ENCODE measurements at places on chromosomes 16 and 17.

DNA sequence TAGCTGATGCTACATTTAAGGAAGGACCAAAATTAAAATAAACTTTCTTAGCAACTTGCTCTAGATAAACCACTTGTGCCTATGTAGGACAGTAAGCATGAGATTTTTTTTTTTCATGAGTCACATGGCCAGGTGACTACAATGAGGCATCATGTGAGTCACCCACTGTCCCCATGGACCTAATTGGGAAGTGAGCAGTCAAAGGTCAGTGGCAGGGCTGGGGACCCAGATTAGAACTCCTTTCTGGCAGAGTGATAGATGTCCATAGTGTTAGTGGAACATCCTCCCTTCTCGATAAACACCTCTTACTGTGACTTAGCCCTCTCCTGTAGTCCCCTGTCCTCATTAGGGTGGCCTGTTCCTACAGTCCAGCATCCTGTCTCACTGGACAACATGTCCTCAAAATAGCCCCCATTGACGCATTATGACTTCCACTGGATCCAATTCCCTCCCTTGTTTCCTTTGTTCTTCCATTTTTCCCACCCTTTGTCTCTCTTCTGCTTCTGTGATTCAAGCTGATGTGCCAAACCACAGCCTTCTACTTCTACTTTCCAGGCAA is 12.4 kb downstream of the ITGB3 start:
- peak; percentile 50 for DNase-seq

DNA sequence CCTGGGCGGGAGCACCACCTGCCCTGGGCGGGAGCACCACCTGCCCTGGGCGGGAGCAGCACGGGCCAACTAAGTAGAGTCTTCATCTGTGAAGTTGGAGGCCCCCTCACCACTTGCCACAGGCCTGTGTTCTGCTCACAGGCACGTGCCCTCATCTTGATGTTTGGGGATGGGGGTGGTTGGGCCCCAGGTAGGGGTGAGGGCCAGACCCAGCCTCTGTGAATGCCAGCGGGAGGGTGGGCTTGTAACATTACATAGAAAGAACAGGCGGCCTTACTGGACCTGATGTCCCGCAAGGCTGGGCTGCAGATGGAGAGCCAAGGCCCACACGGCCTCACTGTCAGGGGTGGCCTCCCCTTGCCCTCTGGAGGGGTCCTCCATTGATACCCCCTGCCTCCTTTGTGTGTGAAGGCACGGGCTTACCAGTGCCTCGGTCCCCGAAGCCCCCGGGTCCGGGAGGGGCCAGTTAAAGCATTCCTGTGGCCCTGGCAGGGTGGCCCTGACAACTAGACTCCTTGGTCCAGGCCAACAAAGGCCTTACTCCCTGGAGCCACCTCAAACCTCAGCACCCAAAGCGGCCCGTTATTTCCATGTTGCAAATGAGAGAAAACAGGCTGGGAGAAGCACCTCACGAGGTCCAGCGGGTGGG is 1.1 kb upstream of the SLC16A3 start:
- no peak for DNase-seq

DNA sequence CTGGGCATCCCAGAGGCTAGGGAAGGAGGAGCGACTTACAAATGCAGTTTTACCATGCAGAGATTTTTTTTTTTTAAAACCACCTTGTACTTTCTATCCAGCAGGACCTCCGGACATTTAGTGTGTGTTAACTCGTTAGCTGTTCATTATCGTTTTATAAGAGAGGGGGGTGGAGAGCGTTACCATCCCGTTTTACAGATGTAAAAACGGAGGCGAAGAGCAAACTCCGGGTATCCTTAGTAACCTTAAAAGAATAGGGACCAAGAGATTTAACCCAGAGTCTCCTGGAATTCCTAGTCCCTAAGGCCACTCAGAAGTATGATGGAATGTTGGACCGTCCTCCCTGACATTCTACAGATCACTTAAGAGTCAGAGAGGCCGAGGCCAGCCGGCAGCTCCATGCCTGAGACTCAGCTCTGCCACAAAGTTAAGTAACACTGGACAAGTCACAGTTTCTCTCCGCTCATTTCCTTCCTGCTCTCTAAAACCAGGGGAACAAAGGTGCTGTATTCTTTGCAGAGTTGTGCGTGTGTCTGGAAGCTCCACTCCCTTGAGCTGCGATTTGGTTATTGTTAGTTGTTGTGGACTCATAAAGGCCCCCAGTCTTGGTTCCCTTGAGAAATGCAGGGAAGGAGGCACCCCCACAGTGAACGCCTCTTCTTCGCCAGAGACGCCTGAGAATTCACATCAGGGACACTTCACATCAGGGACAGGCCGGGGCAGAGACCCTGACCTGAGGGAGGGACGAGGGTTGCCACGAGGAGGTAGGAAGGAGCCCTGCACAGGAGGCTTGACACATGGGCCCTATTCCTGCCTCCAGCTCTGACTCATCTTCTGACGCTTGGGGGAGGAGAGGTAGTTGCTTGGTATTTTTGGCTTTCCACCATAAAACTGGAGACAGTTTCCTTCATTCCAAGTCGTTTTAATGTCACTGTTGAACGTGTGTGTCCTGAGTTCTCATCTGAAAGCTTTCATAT is 1.2 kb downstream of the DUSP14 start:
- DNase-seq = peak; percentile 94

- DNase-seq = no peak
These were observed 9.6 kb downstream of the JPT2 start for GRCh38 chr16:1687427-1688316.

- no peak for DNase-seq
These were observed 30.6 kb downstream of the TMEM92 start for GRCh38 chr17:50304781-50305404.

All from EL (cell line).